ENCODE measurements at places on chromosomes 1 and 21.
A peak's percentile ranks its signal among the peaks of the same experiment; 100 is the strongest.

GRCh38 chr21:27796106-27796505 is 829.2 kb upstream of the ADAMTS5 start:
- no peak for DNase-seq

- peak; percentile 77 for DNase-seq
Measured at GRCh38 chr1:205977402-205978014, 25.7 kb downstream of the RAB7B start.

DNA sequence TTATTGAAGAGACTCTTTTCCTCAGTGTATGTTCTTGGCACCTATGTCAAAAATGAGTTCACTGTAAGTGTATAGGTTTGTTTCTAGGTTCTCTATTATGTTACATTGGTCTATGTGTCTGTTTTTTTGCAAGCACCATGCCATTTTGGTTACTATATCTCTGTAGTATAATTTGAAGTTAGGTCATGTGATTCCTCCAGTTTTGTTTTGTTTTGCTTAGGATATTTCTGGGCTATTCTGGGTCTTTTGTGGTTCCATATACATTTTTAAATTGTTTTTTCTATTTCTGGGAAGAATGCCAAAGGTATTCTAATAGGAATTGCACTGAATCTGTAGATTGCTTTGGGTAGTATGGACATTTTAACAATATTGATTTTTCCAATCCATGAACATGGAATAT is 13.2 kb downstream of the TMED5 start:
- no peak for DNase-seq

DNA sequence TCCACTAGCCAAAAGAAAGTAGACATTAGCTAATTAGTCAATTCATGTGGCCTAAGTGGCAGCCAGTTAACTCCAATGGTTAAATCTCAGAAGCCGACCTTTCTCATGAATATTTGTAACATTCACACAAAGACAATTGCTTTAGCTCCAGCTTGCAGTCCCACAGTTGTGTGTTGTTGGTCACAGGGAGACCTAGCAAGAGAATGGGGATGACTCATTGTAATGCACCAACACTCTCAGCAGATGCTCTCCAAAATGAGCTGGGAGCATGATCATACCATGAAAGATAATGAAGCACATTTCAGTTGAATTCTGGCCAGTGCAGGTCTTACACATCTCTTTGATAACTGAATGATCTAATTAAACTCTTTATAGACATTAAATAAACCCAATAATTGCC is 160.4 kb downstream of the HLX start:
- no peak for DNase-seq

- no peak for DNase-seq
Measured at GRCh38 chr1:44684525-44684924, 10.0 kb downstream of the ARMH1 start.

GRCh38 chr1:210922666-210923065 is 211.3 kb downstream of the KCNH1 start:
- DNase-seq = no peak

DNA sequence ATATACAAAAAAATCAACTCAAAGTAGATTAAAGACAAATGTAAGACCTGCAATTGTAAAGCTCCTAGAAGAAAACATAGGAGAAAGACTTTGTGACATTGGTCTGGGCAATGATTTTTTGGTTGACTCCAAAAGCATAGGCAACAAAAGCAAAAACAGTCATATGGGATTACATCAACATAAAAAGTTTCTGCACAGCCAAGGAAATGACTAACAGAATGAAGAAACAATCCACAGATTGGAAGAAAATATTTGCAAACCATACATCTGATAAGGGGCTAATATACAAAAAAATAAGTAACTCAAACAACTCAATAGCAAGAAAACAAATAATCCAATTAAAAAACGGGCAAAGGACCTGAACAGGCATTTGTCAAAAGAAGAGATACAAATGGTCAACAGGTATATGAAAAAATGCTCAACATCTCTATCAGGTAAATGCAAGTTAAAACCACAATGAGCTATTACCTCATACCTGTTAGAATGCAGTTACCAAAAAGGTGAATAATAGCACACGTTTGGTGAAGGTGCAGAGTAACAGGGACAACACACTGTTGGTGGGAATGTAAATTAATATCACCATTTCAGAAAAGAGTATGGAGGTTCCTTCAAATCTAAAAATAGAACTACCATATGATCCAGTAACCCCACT is 173.7 kb upstream of the COA6 start:
- no peak for DNase-seq

- DNase-seq = no peak
Measured at GRCh38 chr1:109543988-109544735, 4.3 kb upstream of the GNAI3 start.

DNA sequence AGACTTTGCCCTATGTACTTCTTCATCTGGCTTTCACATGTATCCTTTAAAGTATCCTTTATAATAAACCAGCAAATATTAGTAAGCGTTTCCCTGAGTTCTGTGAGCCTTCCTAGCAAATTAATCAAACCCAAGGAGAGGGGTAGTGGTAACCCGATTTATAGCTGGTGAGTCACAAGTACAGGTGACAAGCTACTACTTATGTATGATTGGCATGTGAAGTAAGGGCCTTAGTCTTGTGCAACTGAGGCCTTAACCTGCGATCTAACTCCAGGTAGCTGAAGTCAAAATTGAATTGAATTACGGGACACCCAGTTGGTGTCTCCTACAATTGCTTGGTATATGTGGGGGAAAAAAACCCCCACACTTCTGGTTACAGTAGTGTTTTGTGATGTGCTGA is 26.0 kb downstream of the SLC16A1 start:
- no peak for DNase-seq

- DNase-seq = no peak
Measured at GRCh38 chr1:93448983-93449804, 1.3 kb downstream of the FNBP1L start.

DNA sequence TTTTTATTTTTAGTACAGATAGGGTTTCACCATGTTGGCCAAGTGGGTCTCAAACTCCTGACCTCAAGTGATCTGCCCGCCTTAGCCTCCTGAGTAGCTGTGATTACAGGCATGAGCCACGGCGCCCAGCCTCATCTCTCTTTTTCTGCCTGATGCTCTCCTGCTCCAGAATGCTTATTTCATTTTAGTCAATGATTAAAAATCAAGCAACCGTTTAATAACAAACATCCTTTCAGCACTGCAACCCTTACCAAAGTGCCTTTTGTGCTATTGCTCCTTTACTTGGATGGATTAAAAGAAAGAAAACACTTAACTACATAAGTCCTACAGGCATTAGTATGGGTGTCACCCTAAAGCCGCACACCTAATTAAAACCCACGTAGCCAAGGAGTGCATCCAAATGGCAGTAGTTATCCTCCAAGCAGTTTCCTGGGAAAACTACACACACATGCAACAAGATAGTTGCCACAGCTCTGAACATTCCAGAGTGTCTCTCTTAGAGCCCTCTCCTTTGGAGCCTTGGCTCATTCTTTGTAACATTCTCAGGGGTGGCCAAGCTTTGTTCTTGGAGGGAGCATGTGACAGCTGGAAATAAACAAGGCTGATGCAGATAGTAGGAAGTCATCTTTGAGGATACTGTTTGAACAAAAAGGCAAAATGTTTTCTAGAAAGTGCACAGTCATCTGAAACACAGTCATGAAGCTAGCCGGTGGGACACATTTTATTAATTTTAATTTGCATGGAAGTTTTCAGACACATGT is 51.2 kb downstream of the KCNJ15 start:
- no peak for DNase-seq

DNA sequence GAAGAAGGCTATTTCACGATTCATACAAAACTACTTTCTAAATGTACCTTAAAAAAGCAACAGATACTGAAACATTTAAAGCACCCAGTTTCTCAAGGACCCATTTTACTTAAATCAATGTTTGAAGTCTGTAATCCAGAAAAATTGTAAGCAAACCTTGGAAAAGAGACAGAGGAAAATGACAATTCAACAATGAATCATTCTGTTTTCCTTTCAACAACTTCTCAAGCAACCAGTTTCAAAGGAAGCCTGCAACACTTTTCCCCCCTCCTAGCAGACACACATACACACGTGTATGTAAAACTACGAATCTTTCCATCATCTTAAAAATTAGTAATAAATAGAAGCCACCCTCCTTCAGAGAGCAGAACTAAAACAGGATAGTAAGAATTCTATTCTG is 1.2 kb downstream of the RERE start:
- DNase-seq = no peak

DNA sequence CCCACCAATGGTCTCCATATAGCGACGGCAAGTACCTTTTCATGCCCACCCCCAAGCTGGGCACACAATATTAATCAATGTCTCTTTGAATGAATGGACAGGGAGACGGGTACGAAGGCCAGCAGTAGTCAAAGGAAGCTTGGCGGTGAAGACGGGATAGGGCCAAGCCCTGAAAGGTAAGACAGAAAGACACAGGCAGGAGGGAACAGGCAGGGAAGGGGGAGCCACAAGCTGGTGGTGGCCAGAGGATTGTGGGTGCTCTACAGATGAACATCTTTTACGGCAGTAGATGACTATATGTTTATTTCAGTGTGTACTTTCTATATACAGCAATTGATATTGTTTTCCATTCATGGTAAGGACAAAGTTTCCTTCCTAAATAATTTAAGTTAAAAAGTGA is 16.3 kb downstream of the CAPZB start:
- DNase-seq = no peak

- DNase-seq = no peak
Measured at GRCh38 chr1:82567348-82567747, 766.6 kb downstream of the ADGRL2 start.

DNA sequence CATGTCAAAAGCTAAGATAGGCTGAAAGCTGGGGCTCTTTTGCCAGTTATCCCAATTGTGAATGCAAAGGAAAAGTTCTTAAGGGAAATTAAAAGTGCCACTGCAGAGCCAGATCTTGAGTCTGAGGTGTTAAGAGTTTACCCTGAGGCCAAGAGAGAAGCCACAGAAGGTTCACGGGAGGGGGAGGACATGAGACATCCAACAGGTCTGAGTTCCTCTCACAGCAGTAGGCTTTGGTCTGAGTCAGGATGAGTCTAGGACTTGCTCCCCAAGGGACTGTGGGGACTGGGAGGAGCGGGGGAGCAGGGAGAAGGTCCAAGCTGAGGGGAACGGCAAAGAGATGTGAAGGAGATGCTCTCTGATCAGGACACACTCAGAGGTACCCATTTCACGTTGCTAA is 411.2 kb upstream of the CAMK1G start:
- DNase-seq = no peak

- DNase-seq = no peak
Measured at GRCh38 chr1:36573445-36573844, 90.7 kb upstream of the CSF3R start.

GRCh38 chr1:26692793-26693490 is 2.9 kb upstream of the ARID1A start:
- peak; percentile 78 for DNase-seq

GRCh38 chr1:15062479-15063099 is 91.0 kb upstream of the TMEM51 start:
- DNase-seq = no peak

- DNase-seq = no peak
Measured at GRCh38 chr1:241706257-241706656, 54.2 kb downstream of the WDR64 start.

DNA sequence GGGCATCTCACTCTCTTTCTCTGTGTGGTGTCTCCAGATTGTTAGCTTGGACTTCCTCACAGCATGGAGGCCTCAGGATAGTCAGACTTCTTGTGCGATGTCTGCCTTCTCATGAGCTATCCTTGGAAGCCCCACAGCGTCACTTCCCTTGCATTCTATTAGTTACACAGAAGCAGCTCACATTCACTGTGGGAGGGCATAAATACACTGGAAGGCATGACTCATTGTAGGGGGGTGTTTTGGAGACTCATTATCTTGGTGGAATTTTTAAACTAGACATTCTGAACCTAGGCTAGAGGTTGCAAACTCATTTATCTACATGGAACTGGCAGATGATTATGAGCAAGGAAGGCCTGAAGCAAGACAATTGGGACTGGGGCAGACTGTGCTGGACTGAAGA is 21.4 kb upstream of the FASLG start:
- peak; percentile 19 for DNase-seq

GRCh38 chr1:231625975-231626534 is 535 bp upstream of the DISC1 start:
- DNase-seq = no peak

GRCh38 chr1:228969953-228970800 is 234.9 kb downstream of the RHOU start:
- DNase-seq = no peak

GRCh38 chr1:22406722-22407495 is 44.7 kb upstream of the ZBTB40 start:
- DNase-seq = no peak

- DNase-seq = no peak
Measured at GRCh38 chr1:53112861-53113260, 29.6 kb downstream of the SLC1A7 start.

- no peak for DNase-seq
Measured at GRCh38 chr1:47986761-47987200, 10.4 kb downstream of the TRABD2B start.

DNA sequence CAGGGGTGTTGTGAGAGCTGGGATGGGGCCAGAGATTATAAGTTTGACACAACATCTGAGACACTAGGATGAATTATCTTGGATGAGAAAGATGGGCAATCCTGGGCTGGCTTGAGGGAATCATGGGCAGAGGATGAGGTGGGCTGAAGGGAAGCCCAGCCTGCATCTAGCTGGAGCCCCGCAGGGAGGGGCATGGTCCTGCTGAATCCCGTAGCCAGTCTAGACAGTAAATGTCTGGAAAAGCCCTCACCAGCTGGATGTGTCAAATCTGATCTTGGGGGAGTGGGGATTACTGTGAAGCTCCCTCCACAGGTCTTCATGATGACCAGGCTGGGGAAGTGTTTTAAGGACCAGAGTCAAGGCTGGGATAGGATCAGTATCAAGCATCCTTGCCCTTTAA is 3.6 kb upstream of the CASQ1 start:
- no peak for DNase-seq

All from stimulated activated CD4-positive, alpha-beta T cell treated with anti-CD3 and anti-CD28 coated beads, Interleukin-12 subunit alpha, Interleukin-12 subunit beta, amount 100 ng/mL, for 4 hours (primary cell).